Mucosa of gallbladder (tissue), 1 donor: ENCODE measurements at places on chromosomes 7 and 10. TPM values are rescaled to one million over a fixed set of nuclear protein-coding genes. Genes with fewer than 3 reads are reported as not detected.

GIMAP5 gene
- total RNA-seq = 9.8 TPM

DNA sequence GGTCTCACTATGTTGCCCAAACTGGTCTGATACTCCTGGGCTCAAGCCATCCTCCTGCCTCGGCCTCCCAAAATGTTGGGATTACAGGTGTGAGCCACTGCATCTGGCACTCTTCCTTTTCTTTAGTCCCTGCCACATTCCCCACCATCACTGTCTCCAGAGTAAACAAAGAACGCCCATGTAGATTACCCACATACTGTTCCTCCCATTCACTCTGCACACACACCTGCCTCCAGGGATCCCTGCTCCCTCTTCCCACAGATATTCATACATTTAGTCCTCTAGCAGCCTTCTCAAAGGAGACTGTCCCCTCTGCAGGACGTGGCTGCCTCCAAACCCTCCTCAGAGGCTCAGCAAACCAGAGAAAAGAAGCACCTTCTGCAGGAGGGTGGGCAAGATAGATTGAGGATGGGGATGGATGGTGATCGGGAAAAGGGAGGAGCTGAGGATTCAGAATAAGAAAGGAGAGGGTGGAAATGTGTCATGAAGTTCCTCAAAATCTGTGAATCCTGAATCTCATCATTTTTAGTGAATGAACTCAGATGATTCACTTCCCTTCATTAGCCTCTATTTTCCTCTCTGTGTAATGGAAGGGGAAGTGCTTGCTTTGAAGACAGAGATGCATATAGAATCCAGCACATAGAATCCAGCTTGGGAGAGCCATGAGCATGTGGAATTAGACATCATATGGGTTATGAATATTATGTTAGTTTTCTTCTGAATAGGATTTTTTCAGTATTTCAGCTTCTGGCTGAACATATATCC lies 5.5 kb upstream of the PLAU start:
- no peak for DNase-seq

AKR1C4 gene
- total RNA-seq = 9.1 TPM

DNA sequence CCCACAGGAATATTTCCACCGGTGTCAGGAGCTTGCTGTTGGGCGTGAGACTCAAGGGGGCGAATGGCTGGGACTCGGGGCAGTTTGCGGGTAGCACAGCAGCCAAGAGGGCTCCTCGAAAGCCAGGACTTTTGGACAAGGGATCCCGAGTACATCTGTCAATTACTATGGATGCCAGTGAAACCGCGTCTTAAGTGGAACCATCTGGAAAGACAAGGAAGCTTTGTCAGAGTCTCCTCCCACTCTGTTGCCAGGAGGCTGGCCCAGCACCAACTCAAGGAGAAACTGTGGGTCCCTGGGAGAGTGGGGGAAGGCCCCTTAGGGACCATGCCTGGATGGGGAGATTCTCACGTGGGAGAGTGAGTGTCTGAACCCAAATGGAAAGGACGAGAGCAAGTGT lies 57.1 kb downstream of the C10orf143 start:
- DNase-seq = no peak

GRCh38 chr7:2331707-2332106 lies 17.5 kb upstream of the SNX8 start:
- DNase-seq = no peak

DNA sequence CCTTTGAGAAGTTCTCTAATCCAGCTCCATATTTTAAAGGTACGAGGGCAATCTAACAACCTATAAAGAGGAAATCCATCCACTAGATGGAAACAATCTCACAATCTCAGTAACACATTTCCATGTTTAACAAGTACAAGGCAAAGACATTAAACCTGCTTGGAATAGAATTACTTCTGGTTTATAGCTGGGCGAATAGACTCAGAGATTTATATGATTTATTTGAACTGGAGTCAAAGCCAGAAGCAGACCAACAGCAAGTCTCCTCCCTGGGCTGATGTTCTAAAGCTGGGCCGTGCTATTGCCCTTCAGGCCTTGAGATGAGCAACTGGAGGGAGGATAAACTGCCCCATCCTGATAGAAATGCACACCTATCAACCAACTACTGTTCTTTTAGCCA lies 25.3 kb downstream of the SLC26A3 start:
- no peak for DNase-seq

GRID2IP gene
- total RNA-seq = 0.86 TPM

DNA sequence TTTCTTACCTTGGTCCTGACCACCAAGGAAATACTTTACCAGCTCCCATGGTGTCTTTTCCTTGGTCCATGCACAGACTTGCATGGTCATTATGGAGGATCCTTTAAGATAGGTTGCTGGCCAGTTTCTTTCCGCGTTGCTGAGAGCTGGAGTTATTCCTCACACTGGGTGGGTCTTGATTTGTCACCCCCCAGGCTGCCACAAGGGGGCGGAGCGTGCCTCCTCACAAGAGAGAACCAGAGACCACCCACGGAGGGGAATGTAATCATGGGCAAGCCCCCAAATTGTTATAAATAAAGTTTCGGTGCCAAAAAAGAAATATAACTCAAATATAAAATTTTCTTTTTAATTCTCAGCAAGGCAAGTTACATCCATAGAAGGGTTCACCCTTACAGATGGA lies 10.5 kb upstream of the TRIM24 start:
- no peak for DNase-seq

DNA sequence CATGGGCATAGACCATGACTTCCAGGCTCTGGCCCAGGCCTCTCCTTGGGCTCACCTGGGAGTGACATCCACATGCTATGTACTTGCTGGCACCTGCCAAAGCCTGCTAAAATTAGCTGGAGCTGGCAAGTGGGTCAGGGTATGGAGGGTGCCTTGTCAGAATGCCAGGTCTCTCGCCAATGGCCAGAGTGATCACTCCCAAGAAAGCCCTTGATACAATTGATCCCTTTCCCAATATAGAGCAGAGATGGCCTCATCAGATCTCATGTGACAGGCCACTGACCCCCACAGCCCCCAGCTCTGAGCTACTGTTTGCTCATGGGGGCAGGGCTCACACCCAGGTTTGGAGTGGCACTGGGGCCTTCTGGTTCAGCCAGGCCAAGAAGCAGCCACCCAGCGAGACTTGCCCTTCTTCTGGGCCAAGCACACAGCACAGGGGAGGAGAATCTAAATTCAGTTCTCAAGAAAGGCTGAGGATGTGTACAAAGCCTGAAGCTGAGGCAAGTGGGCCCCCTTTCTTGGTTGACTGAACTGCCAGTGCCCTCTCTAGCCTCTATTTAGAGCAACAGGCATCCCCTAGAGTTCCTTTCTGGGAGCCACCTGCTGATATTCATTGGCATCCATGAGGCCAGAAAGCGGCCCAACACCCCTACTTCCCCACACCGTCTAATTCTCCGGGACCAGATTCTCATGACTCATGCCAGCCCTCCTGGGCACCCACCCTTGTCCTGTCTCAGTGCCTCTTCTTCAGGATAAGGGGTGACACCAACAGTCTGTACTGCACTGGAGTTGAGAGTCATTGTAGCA lies 18.9 kb upstream of the MYL7 start:
- DNase-seq = no peak

LRRC17 gene
- total RNA-seq = 10.6 TPM

LBX1 gene
- total RNA-seq = not detected

DNA sequence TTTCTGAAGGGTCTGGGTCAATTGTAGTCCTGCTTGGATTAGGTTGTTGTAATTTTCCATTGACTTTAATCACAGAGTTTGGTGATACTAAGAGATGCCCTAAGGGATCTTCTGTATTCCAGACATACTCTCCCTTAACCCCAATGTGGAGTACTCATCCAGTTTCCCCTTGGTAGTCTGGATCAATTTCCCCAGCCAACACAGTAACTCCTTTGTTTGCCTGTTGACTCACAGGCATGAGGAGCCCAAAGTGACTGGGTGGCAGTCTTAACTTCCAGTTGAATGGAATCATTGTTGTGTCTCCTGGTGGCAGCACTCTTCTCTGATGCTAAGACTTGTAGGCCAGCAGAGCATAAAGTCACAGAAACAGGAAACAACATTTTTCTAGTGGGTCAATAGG lies 41.5 kb upstream of the PIK3CG start:
- no peak for DNase-seq

- no peak for DNase-seq
Measured at GRCh38 chr7:127221731-127222130, 31.0 kb downstream of the GRM8 start.

CCSER2 gene
- total RNA-seq = 54.5 TPM

- DNase-seq = no peak
Measured at GRCh38 chr10:26755443-26755903, 58.0 kb downstream of the PDSS1 start.

TMEM229A gene
- 0.66 TPM for total RNA-seq

TSPAN15 gene
- total RNA-seq = 108 TPM

- DNase-seq = no peak
Measured at GRCh38 chr7:51949726-51950644, 633.4 kb upstream of the COBL start.

- peak; percentile 13 for DNase-seq
Measured at GRCh38 chr7:150811-151221, 41.6 kb upstream of the FAM20C start.

- DNase-seq = no peak
Measured at GRCh38 chr7:151551820-151552219, 32.1 kb upstream of the RHEB start.

DNA sequence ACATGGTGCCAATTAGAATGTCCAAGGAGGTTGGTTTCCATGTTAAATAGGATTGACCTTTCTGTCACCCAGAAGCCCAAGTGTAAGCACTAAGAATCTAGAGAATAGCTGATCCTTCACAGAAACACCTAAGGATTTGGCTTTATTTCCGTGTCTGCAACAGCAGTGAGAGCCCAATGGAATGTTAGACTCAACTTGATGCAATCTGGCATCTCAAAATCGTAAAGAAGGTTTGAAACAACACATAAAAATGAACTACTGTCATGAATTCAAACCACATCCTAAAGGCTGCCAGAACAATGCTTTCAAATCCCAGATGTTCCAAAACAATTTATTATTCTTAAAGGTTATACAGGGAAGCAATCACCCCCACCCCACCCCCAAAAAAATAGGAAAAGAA lies 18.6 kb downstream of the PPP1R3C start:
- DNase-seq = no peak

TFPI2 gene
- total RNA-seq = 4.0 TPM

NFE2L3 gene
- 8.7 TPM for total RNA-seq

DNA sequence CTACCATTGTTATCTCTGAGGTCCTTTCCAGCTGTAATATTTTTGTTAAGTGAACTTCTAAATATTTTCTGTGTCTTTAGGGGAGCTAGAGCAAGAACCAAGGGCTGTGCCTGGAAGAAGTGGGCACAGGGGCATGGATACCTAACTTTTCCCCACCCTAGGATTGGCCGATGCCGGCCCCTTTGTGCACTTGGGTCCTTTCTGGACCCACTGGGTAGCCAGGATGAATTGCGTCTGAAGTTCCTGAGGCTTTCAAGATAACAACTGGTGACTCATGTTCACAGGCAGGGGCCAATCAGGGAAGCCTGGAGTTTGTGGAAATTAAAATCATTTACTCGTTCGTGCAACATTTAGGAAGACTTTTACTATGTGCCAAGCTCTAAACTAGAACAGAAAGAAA lies 758 bp downstream of the DPCD start:
- no peak for DNase-seq

PLXNA4 gene
- total RNA-seq = 5.8 TPM

TRA2A gene
- total RNA-seq = 57.1 TPM

LRIT1 gene
- not detected for total RNA-seq

GRCh38 chr7:102258749-102259107 lies 27.9 kb upstream of the SH2B2 start:
- no peak for DNase-seq
